Kidney (tissue), 22 donors: ENCODE measurements at places on chromosomes 6 and 20.

- DNase-seq = no peak
These were observed 4.5 kb downstream of the SNAI1 start for GRCh38 chr20:49987015-49987867.

DNA sequence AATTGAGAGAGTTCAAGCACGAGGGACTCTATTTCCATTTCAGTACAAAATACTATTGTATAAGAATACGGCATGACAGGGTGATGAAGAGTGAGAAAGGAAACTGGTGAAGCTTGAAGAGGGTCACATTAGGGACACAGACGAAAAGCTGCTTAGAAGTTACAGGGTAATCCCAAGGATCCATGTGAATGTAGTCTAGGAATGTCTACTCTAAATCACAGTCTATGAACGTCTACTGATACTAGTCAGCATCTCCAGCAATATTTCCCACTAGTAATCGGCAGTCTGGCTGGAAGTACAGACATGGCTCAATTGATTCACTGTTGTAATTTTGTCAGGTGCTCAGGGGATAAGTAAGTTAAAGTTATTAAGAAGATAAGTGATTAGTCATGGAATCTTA, 156.4 kb downstream of the ASCC3 start:
- DNase-seq = no peak

DNA sequence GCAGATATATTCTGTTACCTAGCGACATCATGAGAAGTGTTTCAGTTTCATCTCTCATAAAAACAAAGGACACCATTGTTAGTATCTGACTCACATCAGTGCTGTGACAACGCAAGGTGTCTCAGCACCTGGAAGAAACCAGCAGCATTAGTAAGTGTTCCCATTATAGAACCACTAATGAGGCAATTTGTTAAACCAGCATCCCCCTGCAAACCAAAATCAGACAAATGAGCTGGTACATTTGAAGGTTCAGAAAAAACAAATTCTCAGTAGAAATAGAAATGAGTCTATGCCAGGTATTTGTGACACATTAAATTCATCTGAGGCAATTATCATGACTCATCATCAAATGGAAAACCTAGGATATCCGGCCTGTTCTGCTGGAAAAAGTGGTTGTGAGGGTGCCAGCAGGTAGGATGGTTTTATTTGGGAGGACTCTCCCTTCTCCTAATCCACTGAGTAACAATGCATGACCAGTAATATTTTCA, 151.7 kb downstream of the TMEM200A start:
- DNase-seq = no peak

- no peak for DNase-seq
These were observed 16.5 kb upstream of the GPR6 start for GRCh38 chr6:109961611-109962041.

GRCh38 chr6:157244175-157244574, 79.1 kb downstream of the TMEM242 start:
- peak; percentile 30 for DNase-seq

DNA sequence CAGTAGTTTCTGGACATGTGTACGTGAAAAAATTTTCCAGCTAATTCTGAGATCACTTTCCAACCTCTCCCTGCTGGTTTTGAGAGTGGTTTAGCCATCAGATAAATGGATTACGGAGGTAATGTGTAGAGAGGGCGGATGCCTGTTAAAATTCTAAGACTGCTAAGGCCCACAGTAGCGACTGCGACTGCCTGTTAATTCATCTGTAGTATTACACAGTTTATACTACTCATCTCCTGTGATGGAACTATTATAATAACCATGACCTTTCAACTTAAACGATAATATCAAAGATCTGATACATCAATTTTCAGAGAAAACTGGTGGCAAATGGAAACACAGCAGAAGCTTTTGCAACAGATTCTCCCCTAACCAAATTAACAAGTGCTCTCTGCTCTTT, 102.3 kb downstream of the IRF4 start:
- DNase-seq = no peak

GRCh38 chr6:83221276-83221675, 28.1 kb downstream of the RWDD2A start:
- DNase-seq = no peak

DNA sequence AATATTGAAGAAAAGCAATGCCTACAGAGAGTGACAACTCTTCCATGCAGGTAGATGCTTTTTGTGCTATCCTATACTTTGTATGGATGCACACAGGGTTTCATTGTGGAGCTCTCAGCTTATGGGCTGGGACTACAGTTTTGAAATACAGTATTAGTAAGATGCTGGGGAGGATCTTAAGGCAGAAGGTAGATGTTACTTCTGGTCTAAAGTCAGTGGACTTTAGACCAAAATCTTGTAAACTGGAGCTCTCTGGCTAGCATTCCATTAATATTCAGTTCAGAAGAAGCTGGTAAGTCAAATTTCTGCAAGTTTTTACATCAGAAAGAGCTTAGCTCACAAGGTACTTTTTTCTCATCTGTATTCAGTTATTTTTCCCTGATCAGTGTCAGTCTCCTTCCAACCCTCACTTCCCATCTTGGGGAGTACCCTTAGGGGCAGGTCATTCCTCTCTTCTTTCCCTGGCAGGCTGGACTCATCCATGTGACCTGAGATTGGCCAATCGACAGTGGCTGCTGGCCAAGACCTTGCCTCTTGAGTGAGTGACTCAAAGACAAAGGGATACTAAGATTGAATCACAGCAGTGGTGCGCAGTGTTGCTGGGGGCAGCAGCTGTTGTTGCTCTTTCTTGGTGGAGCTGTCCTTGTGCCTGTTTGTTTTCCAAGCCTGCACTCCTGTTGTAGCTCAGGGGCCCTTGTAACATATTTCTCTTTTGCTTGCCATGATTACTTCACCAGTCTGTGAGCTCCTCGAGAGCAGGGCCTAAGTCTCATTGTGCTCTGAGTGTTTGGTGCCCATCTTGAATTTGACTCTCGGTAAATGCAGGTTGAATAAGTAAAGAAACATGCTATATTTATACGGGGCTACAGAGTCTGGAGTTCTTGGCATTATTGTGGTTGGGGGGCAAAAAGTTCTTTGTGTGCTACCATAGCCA, 2.8 kb upstream of the PHF20 start:
- peak; percentile 72 for DNase-seq

DNA sequence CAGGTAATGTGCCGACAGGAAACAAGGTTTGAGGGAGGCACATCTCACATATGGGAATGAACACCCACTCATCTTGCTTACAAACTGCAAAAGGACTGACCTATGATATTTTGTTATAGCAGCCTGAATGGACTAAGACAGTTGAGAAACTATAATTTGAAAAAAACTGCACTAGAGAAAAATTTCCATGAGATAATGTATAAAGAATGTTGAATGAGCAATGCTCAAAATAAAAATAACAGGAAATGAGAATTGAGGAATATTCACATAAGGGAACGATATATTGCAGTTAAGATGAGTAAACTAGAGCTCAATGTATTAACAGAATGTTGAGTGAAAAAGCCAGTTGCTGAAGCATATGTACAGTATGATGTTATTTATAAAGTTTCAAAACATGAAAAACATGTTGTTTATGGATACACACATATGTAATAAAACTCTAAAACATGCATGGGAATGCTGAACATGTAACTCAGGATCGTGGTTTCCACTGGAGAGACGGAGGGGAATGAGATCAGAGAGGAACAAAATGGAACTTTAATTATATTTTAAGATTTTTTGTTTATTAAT, 6.3 kb upstream of the TBC1D22B start:
- DNase-seq = no peak

- no peak for DNase-seq
These were observed 57.8 kb upstream of the EDN1 start for GRCh38 chr6:12232339-12232738.

DNA sequence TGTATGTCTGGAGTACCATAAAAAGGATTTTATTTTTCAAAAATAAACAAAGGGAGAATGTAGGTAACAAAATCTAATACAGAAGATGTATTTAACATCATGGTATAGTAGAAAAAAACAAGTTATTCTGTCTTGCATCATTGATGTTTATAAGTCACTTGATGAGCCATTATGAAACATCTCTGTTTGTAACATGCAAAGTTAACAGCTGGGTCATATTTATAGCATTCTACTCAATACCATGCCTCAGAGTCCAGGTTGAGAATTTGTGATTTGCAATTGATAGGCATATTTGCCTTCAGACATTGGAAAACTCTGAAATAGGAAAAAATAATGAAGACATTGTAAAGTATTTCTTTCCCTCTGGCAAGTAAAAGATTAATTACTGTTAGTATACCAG, 52.3 kb upstream of the IL20RA start:
- no peak for DNase-seq

DNA sequence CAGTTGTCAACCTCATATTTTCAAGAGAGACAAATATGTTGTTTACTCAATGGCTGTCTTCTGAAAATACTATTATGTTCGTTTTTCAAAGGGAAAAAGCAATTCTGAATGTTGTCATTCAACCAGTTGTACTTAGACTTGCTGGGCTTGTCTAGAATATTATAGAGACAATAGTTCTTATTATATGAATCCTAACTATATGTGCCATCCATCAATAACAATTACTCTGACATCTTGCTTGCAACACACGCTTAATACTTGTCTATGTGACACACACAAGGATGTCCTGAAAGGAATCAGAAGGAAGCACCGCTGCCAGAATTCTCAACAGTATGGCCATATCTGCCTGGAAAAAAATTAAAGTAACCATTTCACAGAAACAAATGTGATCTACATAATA, 283.3 kb upstream of the NRSN1 start:
- no peak for DNase-seq

GRCh38 chr6:35312807-35313206, 15.2 kb downstream of the DEF6 start:
- no peak for DNase-seq

GRCh38 chr6:14593286-14593685, 475.7 kb downstream of the CD83 start:
- DNase-seq = no peak

DNA sequence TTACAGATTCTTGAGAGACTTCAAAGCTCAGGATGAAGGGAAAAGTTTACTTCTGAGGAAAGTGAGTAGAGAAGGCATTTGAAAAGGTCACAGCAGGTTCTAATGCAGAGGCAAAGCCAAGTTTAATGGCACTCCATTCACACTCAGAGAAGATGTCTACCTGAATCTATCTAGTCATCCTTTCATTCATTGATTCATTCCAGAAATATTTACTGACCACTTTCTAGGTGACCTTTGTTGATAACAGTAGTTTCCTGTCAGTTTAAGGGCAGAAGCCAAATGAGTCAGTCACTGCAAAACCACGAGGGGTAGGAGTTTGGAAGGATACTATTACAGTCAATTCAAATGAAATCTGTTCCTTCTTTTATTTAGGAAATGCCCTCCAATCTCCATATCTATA, 30.8 kb downstream of the FBXO5 start:
- DNase-seq = no peak

GRCh38 chr6:21595285-21596144, 2.0 kb downstream of the SOX4 start:
- DNase-seq = peak; percentile 33

DNA sequence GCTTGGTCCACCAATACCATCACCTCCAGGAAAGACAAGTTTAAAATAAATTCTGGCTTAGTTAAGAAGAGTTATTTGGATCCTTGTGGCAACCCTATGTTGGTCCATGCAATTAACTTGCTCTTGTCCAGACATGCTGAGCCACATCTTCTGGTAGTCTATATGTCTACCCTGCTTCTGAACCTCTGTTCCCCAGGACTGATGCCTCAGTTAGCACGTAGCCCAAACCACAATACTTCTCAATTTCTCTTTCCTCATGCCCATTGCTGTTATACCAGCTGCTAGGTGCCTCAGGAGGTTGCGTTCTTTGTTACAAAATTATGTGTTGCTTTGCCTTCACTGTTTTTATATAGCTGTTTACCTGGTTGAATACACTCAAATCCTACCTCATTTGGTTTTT, 116.4 kb upstream of the KCNQ5 start:
- no peak for DNase-seq

DNA sequence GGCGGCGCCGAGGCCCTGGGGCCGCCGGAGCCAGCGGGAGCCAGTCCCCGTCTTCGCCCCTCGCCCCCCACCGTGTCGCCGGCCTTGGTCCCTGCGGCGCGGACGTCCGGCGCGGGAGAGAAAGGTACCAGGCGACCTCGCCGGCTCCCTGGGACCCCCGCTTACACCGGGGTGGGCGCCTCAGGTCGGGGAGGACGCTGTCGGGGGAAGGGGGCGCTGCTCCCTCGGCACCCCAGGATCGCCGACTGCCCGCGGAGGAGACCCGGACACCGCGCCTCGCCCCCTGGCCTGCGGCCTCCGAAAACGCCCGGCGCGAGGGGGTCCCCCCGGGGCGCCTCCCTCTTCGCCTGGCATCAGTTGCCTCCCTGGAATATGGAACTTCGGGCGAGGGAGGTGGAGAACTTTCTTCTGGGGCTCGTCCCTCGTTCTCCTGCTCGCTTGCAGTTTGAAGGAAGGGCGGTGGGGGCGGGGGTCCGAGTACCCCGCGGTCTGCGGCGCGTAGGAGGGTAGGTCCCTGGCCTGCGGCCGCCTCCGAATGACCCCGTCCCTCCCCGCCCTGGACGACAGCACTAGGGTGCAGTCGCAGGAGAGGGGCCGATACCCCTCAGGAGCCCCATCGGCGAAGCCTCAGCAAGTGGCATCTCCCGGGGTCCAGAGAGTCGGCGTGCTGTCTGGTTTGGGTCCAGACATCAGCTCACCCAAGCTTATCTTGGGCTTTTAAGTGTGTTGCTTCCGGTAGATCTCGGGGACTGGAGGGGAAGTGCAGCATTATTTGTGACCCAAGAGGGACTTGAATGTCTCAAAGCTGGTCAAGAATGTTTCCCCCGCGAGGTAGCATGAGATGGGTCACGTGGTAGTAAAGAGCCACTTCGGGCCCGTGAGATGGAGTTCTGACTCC, 549 bp downstream of the ANKRD6 start:
- peak; percentile 66 for DNase-seq

GRCh38 chr6:31057426-31058003, 47.2 kb downstream of the MUC22 start:
- no peak for DNase-seq

DNA sequence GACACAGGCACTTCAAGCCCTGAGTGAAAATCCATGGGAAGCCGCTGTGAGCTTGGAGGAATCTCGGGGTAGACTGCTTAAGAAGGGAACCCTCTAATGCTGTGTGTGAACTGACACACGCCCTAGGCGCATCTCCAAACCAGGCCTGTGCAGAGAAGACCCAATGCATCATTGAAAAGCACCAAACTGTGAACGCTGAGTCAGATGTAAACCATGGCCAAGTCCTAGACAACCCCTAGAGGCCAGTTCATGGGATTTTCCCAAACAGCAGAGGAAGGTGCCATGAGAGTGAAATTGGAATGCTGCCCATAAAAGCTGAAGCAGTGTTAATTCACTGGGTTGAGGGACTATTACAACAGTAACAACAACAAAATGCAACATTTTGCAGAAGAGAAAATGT, 296.5 kb downstream of the SMOC2 start:
- DNase-seq = no peak

DNA sequence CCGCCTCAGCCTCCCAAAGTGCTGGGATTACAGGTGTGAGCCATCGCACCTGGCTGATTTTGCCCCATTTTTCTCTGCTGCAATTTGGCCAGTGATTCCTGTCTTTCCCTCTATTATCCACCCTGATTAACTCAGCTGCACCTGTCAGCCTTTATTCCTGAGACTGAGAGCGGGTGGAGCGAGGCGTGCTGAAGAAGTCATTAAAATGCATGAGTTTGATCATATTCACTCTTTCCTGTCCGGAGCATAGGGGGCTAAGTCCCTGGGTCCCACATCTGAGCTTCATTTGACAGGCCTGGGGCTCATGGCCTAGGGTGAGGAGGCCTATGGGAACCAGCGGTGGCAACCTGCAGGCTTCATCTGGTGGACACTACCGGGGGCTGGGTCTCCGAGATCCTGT, 25.7 kb upstream of the CTNNBL1 start:
- DNase-seq = no peak
